ENCODE measurements at places on chromosomes 1 and 21.

- DNase-seq = no peak
Observed at GRCh38 chr1:91278754-91279153, 125.9 kb downstream of the HFM1 start.

- DNase-seq = no peak
Observed at GRCh38 chr1:117592155-117592554, 13.7 kb upstream of the TENT5C start.

- no peak for DNase-seq
Observed at GRCh38 chr1:2393471-2393877, 1.8 kb downstream of the RER1 start.

GRCh38 chr1:56904663-56905397 lies 50.2 kb downstream of the C8A start:
- no peak for DNase-seq

- no peak for DNase-seq
Observed at GRCh38 chr1:245693116-245693793, 538.5 kb downstream of the KIF26B start.

- peak; percentile 38 for DNase-seq
Observed at GRCh38 chr1:67347688-67348472, 40.2 kb downstream of the IL12RB2 start.

DNA sequence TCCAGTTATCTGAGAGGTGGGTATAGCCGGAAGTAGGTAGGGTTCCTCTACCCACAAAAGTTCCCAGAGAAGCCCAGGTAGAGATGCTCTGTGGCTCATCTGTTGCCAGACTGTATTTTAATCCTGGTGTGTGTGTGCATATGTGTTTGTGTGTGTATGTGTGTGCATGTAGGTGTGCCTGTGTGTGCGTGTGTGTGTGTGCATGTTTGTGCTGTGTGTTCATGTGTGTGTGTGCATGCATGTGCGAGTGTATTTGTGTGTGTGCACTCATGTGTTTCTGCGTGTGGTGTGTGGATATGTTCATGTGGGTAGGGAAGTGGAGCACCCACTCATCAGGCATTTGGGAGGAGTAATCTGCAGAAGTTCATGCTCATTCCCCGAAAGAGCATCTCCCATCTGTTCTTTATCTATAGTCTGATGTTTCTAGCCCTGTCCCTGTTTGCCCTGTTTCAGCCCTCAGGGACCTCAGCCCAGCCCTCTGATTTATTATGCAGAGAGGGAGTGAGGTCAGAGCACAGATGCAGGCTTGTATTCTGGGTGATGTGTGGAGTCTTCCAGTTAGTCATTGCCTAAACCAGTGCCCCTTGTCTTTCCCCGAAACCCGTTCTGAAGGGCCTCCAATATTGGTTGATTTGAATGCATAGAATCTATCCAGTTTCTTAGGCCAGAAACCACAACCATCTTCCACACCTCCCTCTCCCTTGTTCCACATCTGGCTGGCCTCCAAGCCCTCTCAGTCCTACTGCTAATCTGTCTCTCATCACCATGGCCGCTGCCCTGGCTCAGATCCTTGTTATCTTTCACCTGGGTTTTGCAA lies 69.1 kb downstream of the DISC1 start:
- no peak for DNase-seq

DNA sequence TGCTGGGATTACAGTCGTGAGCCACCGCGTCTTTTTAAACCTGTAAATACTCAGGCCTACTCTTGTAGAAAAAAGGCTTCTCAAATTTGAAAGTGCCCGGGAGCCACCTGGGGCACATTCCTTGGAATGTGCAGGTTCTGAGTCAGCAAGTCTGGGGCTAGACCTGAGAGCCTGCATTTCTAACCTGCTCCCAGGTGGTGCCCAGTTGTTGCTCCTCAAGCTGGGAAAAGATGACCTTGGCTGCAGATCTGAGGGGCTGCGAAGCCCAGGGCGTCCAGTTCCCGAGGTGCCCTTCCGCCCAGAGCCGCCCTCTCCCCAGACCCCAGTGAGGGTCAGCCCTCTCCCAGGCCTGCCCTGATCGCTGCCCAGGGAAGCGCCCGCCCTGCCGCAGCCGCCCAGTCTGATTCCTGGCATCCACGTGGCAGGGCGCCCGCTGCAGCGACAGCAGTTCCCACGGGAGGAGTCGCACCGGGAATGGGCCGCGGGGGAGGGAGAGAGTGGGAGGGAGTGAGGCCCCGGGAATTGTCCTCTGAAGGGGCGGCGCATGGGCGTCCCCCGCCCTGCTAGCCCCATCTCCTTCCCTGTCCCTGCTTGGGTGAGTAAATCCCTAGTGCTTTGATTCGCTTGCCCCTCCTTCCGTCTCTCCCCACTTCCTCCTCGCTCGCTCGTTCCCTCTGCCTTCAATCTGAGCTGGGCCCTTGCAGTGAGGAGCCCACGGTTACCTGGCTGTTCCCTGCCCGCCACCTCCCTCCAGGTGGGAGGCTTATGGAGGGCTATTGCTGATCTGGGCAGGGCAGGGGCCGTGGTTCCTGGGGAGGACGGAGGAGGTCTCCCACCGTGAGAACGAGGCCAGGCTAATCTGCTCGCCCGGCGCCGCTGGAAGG lies 18.8 kb upstream of the TENT5B start:
- DNase-seq = no peak

DNA sequence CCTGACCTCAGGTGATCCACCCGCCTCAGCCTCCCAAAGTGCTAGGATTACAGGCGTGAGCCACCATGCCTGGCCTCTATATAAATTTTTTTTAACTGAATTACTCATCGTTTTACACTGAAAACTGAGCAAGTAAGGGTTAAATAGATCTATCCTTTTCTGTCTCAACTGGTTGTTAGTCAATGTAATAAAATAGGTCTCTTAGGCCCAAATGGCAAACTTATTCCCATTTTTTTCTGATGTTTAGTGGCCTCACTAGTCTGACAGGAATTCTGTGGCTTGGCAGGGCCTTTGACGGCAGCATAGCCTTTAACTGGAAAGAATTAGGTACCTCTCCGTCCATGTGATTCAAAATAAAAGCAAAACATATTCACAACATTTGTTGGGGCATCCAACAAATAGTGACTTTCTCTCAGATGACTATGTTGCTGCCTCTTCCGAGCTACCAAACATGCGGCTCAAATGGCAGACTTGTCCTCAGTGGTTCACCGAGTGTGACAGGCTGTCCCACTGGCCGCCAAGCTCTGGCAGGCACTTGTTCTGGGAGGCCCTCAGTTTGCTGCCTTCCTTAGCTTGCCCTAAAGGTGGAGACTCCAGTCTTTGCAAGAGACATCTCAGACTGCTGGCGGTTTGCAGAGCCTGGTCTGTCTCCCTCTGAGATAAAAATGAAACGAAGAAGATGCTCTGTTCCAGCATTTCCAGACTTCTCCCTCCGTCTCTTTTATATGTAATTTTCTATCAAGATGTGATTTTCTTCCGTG lies 17.4 kb downstream of the ATP1A4 start:
- DNase-seq = no peak

GRCh38 chr1:211487672-211488208 lies 4.2 kb downstream of the RD3 start:
- DNase-seq = no peak

DNA sequence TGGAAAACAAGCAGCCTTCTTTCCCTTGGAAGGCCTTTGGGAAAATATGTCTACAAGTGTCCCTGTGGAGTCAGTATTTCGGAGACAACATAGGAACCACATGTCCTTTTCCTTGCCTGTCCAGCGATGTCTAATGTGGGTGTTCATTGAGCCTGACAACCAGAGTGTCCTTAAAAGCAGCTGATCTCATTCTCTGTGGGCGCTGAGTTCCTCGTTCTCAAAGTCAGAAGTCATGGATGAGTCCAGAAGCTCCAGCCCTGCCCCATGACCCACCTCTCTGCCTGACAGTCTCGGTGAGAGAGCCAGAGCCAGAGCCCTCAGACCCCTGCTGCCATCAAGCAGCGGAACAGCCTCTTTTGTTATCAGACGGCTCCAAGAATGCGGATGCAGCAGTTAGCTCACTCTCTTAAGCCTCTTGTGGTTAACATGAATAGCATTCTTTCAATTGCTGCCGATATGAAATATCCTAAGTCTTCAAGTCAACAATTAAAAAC lies 329.2 kb downstream of the TGFB2 start:
- no peak for DNase-seq

DNA sequence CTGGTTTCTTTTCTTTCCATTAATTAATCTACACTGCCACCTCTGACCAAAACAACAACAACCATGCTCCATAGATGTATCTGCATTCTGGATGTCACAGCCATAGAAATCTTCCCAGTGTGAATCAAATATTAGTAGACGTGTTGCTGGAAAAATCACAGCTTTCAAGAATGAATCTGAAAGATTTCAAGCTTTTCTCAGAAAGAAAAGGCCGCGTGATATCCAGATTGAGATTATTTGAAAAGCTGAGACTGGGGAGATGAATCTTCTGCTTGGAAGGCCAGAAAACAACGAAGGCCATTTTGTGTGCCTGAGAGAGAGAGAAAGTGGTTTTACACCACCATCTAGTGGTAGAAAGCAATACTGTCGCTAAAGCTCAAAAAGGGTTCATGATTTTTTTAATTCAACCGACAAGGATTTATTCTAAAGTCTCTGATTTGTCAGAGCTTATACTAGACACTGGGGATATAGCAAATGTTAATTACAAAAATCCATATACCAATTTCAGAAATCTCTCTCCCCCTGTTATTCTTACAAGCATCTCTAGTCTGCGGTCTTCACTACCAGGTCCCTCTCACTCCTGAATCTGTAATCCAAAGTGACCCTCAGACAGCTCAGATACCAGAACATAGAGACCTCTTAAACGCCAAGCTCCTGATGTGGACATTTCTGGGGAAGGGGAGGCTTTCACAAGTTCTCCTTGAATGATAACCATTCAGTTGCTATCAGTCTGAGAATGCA lies 87.5 kb upstream of the SGIP1 start:
- peak; percentile 69 for DNase-seq

DNA sequence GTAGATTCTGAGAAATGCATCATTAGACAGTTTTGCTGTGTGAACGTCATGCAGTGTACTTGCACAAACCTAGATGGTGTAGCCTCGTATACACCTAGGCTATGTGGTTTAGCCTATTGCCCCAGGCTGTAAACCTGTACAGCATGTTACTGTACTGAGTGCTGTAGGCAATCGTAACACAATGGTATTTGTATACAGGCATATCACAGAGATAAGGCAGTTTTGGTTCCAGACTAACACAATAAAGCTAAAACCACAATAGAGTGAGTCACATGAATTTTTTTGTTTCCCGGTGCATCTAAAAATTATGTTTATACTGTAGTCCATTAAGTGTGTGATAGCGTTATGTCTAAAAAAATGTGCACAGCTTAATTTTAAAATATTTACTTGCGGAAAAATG lies 6.9 kb downstream of the IL10RB start:
- no peak for DNase-seq

GRCh38 chr1:215748431-215748830 lies 181.3 kb downstream of the KCTD3 start:
- DNase-seq = no peak

GRCh38 chr1:107124694-107125093 lies 16.1 kb upstream of the NTNG1 start:
- DNase-seq = no peak

- DNase-seq = no peak
Observed at GRCh38 chr1:42831273-42831672, 14.1 kb upstream of the SVBP start.

- DNase-seq = no peak
Observed at GRCh38 chr1:33327587-33328325, 6.9 kb upstream of the A3GALT2 start.

- no peak for DNase-seq
Observed at GRCh38 chr1:202189918-202190715, 3.5 kb upstream of the LGR6 start.

DNA sequence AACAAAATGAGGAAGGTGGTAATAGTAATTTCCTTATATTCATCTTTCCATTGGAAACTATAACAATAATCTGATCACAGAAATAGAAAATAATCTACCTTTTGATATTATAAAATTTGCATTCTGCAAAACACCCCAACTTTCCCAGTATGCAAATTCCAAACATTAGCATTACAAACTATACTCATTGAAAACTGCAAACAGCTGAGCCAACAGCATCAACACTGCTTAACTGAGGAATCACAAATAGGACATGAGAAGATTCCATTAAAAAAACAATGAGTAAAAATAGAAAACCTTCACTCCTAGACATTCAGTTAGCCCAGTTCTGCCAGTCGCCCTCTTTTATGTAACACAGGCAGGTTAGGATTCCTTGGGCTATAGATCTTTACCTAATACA lies 18.1 kb downstream of the ZNF281 start:
- DNase-seq = no peak

- DNase-seq = no peak
Observed at GRCh38 chr21:27536319-27536718, 569.4 kb upstream of the ADAMTS5 start.

DNA sequence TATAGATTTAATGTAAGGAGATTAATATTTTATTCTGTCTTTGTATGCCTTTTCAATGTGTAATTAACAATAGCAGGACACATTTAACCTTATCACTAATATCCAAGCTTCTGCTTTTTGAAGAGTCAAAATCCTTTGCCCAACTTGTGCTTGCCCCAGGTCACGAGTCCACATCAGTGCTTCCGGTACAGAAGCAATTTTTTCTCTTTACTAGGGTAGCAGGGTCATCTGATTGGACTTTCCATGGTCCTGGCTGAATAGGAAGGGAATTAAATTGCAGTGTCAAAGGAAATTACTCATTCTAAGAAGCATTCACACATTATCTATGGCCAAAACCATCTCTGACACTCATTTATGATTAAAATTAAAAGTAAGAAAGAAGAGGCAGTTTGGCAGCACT lies 460.5 kb upstream of the ADGRL2 start:
- DNase-seq = no peak

DNA sequence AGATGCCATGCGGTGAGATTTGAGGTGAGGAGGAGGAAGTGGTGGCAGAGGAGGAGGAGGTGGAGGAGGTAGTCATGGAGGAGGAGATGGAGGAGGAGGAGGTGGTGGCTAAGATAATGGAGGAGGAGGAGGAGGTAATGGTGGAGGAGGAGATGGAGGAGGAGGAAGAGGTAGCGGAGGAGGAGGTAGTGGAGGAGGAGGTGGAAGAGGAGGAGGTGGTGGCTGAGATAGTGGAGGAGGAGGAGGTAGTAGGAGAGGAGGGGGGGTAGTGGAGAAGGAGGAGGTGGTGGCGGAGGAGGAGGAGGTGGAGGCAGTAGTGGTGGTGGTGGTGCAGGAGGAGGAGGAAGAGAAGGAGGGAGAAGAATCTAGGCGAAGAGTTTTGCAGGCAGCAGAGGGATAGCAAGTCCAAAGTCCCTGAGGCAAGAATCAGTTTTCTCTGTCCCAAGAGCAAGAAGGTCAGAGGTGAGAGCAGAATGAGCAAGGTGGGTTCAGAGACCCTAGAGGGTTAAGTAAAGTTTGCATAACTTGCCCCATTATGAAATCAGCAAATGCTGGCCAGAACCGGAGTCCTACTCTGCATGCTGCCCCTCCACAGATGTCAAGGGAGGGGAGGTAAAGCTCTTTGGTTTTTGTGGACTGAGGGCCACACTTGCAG lies 38.9 kb upstream of the GNPAT start:
- DNase-seq = no peak

DNA sequence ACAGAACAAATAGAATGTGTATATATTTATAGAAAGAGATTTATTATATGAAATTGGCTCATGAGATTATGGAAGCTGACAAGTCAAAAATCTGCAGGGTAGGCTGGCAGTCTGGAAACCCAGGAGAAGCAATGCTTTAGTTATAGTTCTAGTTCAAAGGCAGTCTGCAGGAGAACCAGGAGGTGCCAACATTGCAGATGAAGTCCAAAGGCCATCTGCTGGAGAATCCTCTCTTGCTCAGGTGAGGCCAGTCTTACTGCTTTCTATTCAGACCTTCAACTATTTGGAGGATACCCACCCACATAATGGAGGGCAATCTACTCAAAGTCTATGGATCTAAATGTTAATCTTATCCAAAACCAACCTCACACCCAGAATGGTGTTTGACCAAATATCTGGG lies 75.9 kb upstream of the MRPS6 start:
- no peak for DNase-seq

All from GM20000 (cell line).